ENCODE measurements at places on chromosomes 13 and 19. TPM values are rescaled to one million over a fixed set of nuclear protein-coding genes. Genes with fewer than 3 reads are reported as not detected.

GRCh38 chr13:43908156-43909126, 28.7 kb downstream of the LACC1 start:
- peak; percentile 5 for DNase-seq

DNA sequence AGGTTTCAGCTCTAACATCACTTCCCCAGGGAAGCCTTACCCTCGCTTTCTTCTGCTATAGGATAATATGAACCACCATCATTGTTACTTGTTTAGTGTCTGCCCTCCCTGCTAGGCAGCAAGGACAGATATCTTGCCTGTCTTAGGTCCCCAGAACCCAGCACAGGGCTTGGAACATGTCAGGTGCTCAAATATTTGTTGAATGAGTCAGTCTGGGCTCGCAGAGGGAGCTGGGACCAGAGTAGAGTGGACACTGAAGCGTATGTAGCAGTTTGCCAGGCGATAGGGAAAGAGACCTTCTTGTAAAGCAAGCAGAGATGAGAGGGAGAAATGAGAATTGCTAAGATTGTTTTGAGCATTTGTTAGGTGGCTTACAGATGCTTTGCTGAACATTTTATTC, 11.7 kb downstream of the BCKDHA start:
- no peak for DNase-seq

PODNL1 gene
- total RNA-seq = not detected

- no peak for DNase-seq
Measured at GRCh38 chr19:7382694-7383093, 34.0 kb downstream of the ARHGEF18 start.

GRCh38 chr13:83765796-83766195, 116.5 kb downstream of the SLITRK1 start:
- no peak for DNase-seq

DNA sequence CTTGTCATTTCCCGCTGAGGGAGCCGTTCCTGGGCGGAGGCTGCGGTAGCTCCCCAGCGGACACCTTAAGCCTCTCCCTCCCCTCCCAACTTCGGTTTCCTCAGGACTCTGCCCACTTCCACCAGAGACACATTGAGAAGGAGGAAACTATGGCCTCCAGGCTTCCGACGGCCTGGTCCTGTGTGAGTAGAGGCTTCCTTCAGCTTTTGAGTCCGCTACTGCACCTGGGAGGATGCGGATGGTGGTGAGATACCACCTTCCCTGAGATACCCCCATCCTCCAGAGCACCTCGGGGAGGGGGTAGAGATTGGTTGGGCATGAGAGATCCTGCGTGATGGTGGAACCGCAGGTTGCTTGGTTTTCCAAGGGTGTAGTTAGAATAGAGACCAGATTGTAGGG, 955 bp downstream of the ZNF274 start:
- DNase-seq = no peak

MRPS31 gene
- 44.7 TPM for total RNA-seq

All from activated CD8-positive, alpha-beta T cell treated with anti-CD3 and anti-CD28 coated beads for 36 hours (primary cell).